GM12864 (cell line): ENCODE measurements at places on chromosomes 7 and 10.

- no peak for DNase-seq
These were observed 346.6 kb upstream of the BMPER start for GRCh38 chr7:33558549-33559323.

DNA sequence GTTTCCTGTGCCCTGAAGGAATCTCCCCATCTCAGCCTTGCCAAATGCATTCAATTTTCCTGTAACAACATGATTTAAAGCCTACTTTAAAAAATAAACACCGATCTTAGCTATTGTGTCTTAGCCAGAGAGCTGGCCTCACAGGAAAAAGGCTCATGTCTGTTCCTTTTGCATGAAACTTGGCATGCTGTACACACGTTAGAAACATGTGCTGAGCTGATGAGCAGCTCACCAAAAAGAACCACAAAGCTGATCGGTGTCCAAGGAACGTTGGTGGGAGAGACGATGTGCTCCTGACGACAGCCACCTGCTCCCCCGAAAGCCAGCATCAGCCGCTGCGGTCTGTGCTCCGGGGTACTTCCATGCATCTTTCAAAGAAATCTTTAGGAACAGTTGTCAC lies 135.9 kb downstream of the ADARB2 start:
- DNase-seq: no peak

GRCh38 chr7:14339861-14340260 lies 350.4 kb upstream of the ETV1 start:
- DNase-seq: no peak

GRCh38 chr7:16080131-16080530 lies 341.2 kb downstream of the CRPPA start:
- DNase-seq: no peak

DNA sequence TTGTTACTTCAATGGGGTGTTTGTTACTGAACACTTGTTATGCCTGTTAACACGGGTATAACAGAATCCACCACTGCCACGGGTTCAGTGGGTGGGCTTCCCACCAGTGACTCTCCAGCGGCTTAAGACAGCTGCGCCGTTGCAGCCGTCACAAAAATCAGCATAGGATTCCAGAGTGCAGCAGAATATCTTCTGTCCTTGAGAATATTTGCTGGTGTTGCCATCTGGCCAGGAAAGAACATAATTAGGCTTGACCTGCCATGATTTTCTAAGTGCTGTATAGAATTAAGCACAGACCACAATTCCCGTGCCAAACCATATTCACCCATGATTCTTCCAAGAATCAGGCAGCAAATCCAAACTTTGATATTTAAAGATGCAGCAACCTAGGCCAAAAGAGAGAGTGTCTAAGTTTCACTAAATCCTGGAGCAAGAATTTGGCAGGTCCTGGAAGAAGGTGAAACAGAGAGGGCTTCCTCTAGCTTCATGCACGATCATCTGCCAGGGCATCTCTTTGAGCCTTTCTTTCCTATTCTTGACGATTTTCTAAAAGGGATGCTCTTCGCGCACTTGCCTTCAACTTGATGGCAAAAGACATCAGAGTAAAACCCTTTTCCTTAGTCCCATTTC lies 95.0 kb downstream of the FRMD4A start:
- no peak for DNase-seq

DNA sequence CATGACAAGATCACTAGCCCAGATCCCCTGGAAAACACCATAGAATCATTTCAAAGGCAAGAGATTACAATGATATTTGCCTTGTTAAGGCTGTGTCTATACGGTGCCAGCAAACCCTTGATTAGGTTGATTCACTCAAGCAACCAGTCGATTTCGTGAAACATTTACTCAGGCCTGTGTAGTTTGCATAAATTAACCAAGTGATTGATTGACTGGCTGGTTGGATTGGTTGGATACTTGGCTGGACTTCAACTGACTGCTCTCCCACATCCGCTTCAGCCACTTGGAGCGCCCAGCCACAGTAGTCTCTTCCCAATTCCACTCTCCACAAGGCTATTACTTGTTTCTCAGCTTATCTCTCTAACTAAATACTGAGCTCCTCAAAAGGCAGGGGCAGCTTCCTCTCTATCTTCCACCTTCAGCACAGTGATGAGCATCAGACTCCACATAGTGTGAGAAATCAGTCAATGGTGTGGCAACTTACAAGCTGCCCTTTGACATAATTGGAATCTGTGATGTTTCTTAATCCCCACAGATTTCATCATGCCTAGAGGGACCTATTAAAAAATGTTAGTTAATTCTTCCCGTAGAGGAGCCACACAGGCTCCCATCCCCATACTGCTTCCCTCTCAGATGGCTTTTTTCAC lies 217.4 kb downstream of the GRM8 start:
- DNase-seq: no peak

GRCh38 chr7:121192834-121193233 lies 136.0 kb upstream of the WNT16 start:
- no peak for DNase-seq

DNA sequence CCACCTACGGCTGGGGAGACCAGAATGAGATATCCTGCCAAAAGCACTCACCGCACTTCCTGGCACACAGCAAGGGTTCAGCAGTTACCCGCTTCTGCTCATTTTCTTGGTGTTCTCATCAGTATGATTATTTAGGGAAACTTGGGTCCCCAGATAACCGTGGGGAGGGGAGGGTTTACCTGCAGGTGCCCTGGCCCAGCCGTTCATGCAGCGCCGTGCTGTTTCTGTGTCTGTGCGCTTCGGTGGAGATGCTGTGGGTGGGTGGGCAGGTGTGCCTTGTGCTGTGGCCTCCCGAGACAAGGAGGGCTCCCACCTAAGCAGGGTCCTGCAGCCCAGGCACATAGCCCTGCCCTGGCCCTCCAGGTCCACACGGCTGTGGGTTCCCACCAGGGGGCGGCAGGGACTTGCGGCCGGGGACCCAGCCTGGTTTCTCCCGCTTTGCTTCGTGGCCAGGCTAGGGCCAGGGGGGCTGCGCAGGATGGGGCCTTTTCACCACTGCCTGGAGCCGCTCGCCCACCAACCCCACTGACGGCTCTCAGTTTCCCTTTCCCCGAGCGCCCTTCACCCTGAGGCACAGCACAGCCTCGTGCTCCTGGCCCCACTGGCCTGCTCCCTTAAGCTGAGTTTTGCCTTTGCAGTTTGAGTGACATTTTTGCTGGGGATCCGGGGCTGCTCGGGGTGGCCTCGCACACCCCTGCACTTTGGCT lies 78.5 kb downstream of the LHPP start:
- no peak for DNase-seq

GRCh38 chr10:4514445-4515108 lies 311.4 kb upstream of the AKR1E2 start:
- DNase-seq: peak; percentile 43
